Stimulated activated CD8-positive, alpha-beta memory T cell treated with anti-CD3 and anti-CD28 coated beads, Interleukin-7, amount 100 ng/mL, for 1 hour (primary cell): ENCODE measurements at places on chromosomes 1 and 21.

DNA sequence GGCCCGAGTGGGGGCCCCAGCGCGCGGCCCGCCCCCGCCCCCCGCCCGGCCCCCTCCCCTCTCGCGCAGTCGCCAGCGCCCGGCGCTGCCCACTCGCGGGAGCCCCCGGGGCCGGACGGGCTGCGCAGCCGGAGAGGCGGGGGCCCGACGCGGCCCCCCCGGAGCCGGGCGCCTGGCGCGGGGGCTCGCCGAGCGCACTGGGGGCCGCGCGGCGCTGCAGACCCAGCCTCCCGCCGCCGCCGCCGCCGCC is 146 bp upstream of the ZNF362 start:
- DNase-seq = no peak

GRCh38 chr1:111561328-111561727 is 57.9 kb upstream of the ADORA3 start:
- DNase-seq = no peak

GRCh38 chr1:60052601-60053000 is 21.0 kb downstream of the C1orf87 start:
- DNase-seq = no peak

DNA sequence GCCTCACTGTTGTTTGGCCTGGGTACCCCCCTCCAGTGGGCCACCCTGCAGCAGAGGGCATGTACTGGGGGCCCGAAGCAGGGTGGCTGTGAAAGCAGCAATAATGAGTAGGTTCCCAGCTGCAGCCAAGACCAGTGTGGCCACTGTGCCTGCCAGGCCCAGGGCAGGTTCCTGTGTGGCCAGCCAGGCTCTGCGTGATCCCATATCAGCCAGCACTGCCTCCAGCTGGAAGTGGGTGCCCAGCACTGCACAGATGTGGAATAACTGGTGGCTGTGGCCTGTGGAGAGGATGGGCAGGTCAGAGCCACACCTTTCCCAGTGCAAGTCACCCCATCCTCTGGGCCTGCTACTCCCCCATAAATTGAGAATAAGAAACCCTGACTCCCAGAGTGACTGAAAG is 2.1 kb downstream of the BGLAP start:
- DNase-seq = no peak

DNA sequence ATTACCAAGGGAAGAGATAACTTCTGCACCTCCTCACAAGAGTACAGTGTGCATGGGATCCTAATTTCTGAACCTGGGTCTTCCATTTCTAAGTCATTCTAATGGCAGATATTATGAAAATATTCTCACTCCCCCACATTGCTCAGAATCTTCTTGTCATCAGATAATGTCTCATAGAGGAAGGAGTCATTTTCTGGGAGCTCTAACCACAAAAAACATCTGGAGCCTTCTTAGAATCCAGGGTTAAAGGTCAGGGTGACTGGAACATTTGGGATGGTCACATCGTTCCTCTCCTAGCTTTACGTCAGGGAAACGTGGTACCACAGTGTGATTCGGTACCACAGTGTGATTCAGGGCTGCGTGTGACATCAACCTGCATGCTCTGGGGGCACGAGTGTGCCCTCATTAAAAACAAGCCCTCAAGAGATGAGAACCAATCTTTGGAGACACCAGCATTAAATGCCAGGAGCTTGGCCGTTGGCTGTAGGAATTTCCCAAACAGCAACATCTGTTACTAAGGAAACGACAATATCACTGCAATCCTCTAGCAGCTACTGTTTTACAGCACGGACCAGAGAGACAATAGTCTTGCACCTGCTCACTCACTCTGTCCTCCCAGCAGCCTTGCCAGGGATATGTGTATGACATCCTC is 179.1 kb downstream of the PSMG1 start:
- DNase-seq = no peak

GRCh38 chr1:113872219-113872935 is 865 bp upstream of the PTPN22 start:
- no peak for DNase-seq
